ENCODE measurements at places on chromosomes 2 and 18.

- no peak for DNase-seq
These were observed 19.3 kb downstream of the MSGN1 start for GRCh38 chr2:17835516-17835915.

- no peak for DNase-seq
These were observed 94.1 kb downstream of the HS1BP3 start for GRCh38 chr2:20556756-20557155.

GRCh38 chr2:217897091-217897715 lies 105.6 kb downstream of the TNS1 start:
- DNase-seq = no peak

DNA sequence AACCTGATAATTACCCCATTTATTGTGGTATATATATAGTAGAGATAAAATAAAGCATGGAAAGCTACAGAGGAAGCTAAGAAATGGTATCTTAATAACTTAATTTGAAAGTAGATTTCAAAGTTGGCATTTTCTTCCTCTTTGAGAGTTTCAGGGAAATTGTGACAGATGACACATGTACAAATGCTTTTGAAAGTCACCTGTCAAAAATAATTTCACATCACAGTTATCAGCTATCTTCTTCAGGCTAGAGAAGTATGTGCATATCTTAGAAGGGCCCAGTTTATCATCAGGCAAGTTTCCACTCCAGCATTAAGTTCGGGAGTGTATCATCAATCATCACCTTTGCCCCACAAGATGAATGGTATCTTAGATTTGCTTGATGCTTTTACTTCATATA lies 457.9 kb downstream of the LRRTM4 start:
- no peak for DNase-seq

DNA sequence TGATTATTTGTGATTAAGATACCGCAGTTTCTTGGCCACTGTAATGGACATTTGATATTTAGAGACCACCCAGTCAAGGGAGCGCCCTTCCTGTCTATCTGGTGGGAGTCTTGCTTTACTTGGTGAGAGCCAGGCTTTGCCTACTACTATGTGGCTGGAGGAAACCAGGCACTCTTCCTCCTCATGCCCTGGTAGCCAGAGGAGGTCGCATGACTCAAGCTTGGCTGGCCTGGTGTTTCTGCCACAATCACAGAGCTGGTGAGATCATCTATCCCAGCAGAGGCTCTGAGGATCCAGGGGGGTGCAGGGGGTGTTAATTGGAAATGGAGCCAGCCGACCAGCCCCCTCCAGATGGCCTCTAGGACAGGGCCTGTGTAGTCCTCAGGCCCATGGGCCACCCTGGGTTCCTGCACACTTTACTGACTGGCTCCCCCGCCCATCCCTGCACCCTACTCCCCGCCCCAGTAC lies 46.8 kb upstream of the BIN1 start:
- no peak for DNase-seq

Measured in activated naive CD4-positive, alpha-beta T cell (primary cell).